ENCODE measurements at places on chromosomes 11 and 22.

DNA sequence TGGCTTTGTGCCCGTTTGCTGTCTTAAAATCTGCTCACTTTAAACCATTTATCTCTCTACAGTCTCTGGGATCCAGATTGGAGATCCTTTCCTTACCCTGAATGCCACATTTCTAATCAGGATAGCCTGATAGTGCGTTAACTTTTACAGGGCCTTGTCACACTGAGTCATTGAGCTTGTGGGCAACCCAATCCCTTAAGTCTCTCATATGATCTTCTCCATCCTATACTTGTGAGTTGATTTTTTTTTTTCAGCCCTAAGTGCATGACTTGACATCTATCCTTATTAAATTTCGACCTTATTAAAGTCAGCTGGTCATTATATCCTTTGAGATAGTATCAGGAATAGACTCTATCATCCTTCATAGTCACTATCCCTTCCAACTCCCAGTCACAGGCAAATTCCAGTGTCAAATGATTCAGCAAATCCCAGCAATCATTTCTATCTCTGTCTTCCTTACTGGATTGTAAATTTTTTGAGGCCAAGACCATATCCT is 57.7 kb downstream of the TEAD1 start:
- H3K4me3 ChIP-seq: no peak overlapping the region
- DNase-seq: no peak
- H3K36me3 ChIP-seq: no peaks in the 10 kb centered on the region
- H3K27ac ChIP-seq: no peak overlapping the region

DNA sequence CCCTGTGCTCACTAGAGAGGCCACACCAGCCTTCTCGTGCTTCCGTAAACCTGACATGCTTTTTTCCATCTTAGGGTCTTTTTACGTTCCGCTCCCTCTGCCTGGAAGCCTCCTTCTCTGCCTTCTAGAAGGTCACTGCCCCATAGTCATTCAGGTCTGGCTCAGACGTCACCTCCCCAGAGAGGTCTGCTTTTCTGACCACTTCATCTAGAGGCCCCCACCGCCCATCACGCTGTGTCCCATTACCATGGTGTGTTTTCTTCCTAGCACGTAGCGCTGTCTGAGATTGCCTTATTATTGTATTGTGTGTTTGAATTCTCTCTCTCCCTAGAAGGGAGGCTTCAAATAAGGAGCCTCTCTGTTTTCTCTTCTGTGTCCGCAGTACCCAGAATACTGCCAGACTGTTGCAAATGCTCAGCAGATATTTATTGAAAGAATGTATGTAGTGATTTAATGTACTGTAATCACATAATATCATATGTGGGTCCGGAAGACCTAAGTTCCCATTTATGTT is 10.0 kb downstream of the TAB1 start:
- peaks cover 35% of the 10 kb centered on the region for H3K4me1 ChIP-seq
- H3K4me3 ChIP-seq: no peak overlapping the region
- H3K27ac ChIP-seq: no peak overlapping the region
- DNase-seq: no peak

- no peaks in the 10 kb centered on the region for H3K4me1 ChIP-seq
- H3K4me3 ChIP-seq: no peak overlapping the region
- no peak overlapping the region for H3K27ac ChIP-seq
- H3K36me3 ChIP-seq: peaks cover 16% of the 10 kb centered on the region
Observed at GRCh38 chr22:47177334-47177815, 414.9 kb downstream of the TBC1D22A start.

DNA sequence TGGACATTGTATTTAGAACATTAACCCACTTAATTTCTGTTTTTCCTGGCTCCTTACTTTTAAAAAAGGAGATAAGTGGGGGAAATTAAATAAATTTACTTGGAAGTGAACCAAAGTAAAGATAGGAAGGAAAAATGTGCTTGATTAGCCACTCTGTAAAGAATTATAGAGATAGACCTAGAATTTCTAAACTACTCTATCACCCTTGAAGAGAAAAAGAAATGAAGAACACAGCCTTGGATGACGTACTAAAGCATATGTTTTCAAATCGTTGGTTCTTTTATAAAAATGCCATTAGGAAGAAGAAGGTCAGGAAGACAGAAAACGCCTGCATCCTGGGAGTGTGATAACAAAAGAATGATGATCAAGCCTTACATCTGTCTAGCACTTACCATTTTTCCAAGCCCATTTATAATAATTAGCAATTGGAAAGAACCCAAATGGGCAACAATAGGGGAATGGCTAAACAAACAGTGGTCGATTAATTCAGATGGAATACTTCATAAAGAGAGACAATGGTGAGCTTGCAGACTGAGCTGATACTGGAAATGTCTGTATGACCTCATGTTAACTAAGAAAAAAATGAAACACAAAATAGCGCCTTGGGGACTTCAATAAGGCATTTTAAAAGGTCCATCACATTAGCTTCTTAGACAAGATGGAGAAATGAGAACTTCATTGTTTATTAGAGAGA is 81.0 kb upstream of the LRRC55 start:
- no peak overlapping the region for H3K4me3 ChIP-seq
- H3K27ac ChIP-seq: no peak overlapping the region
- DNase-seq: no peak
- H3K36me3 ChIP-seq: no peaks in the 10 kb centered on the region

Measured in DND-41 (cell line).